Astrocyte of the hippocampus (primary cell): ENCODE measurements at places on chromosomes 3 and 15.

DNA sequence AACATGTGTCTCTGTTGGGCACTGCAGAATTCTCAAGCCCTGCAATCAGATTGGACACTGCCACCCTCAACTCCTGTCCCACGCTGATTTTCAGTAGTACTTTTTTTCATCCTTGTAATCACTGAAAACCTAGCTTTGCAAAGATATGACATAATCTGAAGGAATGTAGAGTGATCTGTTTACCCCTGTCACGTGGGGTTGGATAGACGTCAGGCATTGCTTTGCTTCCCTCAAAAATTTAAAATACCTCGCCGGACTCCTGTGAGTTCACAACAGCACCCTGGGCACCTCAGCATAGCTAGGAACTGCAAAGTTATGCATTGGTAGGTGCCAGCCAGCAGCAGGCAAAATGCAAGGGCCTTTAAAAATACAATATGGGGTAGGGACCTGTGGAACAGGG, 71.1 kb upstream of the OXTR start:
- DNase-seq = peak; percentile 87

- no peak for DNase-seq
Measured at GRCh38 chr3:122462406-122462805, 46.5 kb upstream of the WDR5B start.

DNA sequence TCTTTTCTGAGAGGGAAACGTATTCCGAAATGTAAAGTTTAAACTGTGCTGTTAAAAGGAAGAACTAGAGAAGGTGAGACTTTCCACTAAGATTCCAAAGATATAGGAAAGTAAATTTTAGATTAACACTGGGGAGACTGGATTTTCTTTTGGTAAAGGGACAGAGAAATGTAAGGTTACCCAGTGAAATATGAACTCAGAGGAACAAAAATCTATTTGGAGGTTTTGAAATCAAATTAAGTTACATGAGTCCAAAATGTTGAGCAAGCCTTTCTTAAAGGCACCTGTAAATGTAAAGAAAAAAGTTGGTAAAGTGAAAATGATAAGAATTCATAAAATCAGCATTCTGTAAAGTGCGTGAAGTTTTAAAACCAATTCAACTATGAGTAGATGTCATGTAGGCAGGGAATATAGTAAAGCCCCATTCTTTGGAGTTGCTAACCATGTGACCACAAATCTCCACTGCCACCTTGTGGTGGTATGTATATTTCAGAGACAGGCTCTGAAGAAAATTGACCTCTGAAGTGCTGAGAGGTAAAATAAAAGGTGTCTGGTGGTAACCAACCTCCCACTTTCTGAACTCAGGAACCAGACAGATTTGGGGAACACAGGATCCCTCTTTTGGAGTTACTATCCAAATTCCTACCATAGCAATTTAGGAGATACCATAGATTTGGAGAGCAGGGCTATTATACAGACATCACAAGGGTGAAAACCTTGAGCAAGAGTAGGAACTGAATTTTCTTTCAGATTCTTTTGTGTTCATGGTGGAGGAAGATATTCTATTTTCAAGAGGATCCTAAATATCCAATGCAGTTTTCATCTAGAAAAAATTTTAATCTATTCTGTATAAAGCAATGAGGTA, 215.3 kb downstream of the ROBO2 start:
- DNase-seq = peak; percentile 78

- DNase-seq = no peak
Measured at GRCh38 chr3:54067055-54067698, 55.2 kb upstream of the CACNA2D3 start.

DNA sequence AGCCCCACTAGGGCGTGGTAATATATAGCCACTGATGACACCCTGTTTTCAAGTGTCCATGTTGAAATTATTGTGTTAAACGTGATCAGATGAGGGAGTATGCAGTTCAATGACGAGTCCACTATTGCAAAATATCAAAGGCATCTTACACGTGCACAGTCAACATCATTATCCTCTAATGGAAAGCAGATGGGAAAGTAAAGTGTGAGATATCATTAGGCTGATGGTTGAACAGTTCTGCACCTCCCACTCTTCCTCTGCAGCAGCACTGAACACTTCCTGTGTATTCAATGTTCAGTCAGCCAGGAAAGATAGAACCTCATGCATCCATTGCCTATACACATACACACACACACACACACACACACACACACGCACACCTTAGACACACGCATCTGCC, 431.8 kb upstream of the CCDC54 start:
- DNase-seq = no peak

DNA sequence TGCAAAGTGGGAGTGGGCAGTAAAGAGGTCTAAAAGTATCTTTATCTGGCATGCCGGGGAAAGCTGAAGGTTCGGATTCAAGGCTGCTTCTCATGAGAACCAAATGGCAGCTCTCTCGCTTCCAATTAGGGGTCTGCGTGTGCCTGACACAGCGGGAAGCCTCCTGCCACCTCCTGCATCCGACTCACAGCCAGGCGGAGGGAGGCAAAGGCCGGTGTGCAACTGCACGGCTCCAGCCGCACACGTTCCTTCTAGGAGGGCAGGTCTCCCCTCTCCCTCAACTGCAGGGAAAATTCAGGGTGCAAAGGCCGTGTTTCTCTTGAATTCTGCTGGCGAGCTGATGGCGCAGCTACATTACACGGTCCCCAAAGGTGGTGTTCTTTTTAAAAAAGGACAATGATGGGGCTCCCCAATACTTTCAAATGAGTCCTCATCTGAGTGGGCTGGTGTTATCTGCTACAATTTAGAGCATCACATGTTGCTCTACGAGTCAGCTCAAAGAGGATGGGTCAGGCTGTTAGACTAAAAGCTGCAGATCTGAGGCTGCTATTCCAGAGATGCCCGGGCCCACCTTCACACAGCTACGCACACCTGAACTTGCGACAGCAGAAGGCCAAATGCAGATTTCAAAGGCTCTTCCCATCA, 226.6 kb downstream of the ADAMTS17 start:
- DNase-seq = no peak

DNA sequence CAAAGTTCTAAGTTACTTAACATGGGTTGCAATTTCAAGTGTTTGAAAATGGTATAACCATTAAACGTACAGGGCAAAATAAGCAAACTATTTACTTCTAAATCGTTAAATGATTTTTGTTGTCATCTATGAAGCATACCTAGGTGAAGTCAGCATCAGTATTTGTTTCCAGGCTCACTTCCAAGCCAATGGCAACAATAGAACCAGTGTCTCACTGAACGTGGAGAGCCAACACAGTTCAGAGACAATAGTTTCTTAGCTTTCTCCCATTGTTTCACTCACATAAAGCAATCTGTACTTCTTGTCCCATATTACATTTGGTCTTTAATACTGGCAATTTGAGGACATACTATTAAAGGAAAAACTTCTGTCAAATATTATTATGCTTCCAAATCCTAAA, 397.2 kb downstream of the MECOM start:
- no peak for DNase-seq

GRCh38 chr3:173774294-173774693, 376.8 kb downstream of the NLGN1 start:
- DNase-seq = no peak

GRCh38 chr3:20975188-20975651, 775.8 kb downstream of the ZNF385D start:
- DNase-seq = no peak

GRCh38 chr3:100556673-100557310, 52.6 kb upstream of the ADGRG7 start:
- DNase-seq = no peak

GRCh38 chr3:79016587-79017376, 751.0 kb downstream of the ROBO1 start:
- peak; percentile 14 for DNase-seq

GRCh38 chr3:183265157-183265642, 12.1 kb downstream of the B3GNT5 start:
- DNase-seq = peak; percentile 86

- DNase-seq = no peak
Measured at GRCh38 chr15:64501396-64501715, 41.0 kb downstream of the ZNF609 start.

GRCh38 chr3:113625834-113626233, 70.6 kb downstream of the USF3 start:
- no peak for DNase-seq

DNA sequence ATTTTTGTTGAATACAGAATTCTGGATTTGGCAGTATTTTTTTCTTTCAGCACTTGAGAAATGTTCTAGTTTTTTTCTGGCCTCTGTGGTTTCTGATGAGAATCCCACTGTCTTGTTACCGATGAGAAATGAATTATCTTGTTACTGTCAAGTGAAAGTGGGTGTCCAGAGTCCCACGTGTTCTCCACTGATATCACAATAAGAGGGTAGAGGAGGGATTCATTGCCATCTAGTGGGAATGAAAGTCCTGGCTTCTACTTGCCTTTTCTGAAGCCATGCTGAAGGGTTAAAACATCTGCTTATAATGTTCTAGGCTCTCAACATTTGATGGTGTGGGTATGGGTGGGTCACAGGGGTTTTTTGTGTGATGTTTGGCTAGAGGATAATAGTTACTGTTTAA, 66.1 kb downstream of the SEC22A start:
- DNase-seq = no peak

DNA sequence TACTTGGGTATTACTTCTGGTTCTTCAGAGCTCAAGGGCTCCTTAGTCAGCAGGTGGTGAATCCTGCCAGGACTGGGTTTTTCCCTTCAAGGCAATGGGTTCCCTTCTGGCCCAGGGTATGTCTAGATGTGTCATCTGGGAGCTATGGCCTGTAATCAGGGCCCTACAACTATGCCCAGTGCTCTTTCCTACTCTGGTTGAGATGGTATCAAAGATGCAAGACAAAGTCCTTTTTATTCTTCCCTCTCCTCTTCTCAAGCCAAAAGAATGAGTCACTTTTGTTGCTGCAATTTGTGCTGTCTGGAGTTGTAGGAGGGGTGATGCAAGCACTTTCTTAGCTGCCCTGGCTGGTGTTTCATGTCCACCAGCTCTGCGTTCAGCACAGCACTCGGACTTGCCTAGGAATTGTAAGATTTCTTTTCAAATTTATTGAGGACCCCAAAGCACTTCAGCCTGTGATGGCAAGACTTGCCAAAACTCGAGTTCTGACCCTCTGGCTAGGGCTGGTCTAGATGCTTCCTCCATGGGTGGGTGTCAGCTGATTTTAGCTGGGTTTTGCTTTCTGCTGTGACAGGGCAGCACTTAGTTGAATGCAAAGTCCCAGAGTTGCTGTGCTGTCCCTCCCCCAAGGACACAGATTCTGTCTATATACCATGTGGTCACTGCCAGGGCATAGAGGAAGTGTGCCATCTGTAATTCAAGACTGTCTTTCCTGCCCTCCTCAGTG, 129.2 kb upstream of the CBLB start:
- peak; percentile 72 for DNase-seq

DNA sequence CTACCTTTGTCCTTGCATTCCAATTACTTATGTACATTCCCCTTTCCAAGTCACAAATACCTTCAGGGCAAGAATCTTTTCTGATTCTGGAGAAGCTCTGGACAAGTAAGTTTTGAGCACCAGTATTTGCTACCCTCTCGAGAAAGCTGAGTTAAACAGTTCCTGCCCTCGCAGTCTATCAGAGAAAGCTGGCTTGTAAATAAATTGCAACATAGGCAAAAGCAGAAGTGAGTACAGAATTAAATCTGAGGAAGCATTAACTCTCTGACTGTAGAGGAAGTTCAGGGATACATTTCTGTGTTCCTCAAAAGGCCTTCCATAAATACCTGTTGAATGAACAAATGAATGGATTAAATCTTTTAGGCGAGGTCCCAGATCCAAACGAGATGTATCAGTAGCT, 1.2 kb downstream of the OSBPL11 start:
- no peak for DNase-seq

- no peak for DNase-seq
Measured at GRCh38 chr15:74769463-74770025, 12.3 kb upstream of the CSK start.
